Jurkat, Clone E6-1 (cell line): ENCODE measurements at places on chromosomes 3 and 15.

GRCh38 chr15:101389362-101389761, 94.3 kb upstream of the SNRPA1 start:
- no peak for DNase-seq

GRCh38 chr15:79932447-79932846, 35.6 kb upstream of the MTHFS start:
- no peak for DNase-seq

DNA sequence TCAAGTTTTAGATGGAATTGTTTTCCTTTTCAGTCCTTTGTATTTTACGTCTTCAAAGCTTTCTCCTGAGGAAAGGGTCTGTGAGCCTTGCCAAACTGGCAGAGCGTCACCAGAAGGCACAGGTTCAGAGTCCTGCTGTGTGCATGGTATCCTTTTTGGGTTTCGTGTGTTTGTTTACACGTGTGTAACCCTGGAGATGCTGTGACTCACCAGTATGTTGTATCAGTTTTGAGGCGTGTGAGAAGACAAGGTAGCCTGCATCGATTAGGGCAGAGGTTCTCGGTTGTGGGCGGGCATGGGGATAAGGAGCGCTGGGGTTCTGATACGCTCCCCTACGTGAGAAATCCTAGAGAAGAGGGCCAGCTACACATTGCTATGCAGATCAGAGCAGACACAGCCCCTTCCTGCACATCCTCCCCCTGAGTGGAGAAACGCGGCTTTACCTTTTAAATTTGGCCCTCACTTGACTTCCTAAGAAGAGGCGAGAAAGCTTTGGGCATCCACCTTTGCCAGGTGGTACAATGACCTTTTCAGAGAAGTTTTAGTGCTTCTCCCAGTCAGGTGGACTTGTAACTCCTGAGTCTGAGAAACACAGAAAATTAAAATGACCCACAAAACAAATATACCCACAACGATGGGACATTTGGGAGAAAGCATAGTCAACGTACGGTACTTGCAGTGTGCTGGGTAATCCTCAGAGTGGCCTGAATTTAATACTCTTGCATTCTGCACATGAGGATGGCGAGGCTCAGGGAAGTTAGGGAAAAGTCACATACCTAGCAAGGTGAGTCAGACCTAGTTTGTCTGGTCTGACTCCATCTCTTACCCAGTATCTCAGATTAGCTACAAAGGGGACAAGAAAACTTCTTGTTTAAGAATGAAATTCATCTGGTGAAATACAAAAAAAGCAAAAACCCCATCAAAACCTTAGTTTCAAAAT, 38.1 kb downstream of the TRAK1 start:
- DNase-seq, result no peak

DNA sequence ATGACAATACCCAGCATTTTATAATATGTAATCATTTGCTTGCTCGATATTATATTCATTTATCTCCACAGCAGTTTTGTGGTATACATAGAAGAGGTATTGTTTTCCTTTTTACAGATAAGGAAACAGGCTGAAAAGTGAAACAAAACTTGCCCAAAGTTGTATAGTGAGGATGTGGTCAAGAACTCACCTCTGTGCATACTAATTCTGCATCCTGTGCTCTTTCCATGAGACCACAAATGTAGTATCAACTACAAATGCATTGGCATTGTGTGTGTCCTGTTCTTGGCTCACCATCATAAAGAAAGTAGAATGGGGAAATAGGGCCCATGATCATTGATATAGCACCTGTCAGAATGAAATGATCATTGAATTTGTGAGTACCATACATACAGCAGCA, 167.3 kb downstream of the NECTIN3 start:
- DNase-seq, result peak; percentile 87

GRCh38 chr15:74141591-74141990, 11.2 kb downstream of the ISLR2 start:
- no peak for DNase-seq

DNA sequence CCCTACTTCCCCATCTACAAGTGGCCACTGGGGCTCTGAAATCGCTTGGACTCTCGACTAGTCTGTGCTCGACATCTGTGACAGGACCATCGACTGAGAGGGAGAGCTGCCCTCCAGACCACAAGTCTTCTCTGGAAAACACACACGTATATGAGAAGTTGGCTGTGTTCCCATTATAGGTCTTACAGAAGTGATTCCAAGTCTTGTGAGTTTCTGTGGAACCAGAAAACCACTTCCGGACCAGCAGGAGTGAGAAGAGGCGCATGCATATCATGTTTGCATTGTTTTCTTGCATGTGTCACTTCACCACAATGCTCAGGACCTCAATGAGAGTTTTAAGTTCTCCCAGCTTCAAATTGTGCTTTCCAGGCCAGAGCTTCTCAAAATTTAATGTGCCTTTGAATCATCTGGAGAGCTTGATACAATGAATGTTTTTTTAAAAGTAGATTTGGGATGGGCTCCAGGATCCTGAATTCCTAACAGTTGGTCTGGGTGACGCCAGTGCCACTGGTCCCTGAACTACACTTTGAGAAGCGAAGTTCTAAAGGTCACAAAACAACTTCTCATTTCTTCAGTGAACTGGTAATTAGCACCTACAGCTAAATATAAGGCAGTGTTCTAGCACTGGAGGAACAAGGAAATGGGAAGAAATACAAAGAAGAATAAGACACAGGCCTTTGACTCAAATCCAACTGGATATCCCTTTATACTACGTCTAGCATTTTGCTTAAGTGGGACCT, 15.7 kb downstream of the LIPC start:
- peak; percentile 76 for DNase-seq

GRCh38 chr15:75721923-75722870, 9.5 kb upstream of the CSPG4 start:
- no peak for DNase-seq

DNA sequence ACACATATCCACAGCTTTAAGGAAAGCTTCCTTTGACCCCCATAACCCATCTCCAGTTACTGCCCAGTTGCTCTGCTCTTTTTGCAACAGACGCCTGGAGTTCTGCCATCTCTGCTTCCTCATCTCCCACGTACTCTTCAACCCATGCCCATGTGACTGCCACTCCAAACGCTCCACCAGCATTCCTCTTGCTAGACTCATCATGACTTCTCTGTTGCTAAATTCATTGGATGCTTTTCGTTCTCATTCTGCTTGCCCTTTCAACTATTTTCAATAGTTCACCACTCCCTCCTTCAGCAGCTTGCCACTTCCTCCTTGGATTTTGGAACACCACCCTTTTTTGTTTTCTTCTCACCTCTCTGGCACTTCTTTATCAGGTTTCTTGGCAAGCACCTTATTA, 2.7 kb upstream of the KNSTRN start:
- no peak for DNase-seq

- no peak for DNase-seq
Observed at GRCh38 chr3:11818033-11818432, 28.7 kb downstream of the TAMM41 start.

DNA sequence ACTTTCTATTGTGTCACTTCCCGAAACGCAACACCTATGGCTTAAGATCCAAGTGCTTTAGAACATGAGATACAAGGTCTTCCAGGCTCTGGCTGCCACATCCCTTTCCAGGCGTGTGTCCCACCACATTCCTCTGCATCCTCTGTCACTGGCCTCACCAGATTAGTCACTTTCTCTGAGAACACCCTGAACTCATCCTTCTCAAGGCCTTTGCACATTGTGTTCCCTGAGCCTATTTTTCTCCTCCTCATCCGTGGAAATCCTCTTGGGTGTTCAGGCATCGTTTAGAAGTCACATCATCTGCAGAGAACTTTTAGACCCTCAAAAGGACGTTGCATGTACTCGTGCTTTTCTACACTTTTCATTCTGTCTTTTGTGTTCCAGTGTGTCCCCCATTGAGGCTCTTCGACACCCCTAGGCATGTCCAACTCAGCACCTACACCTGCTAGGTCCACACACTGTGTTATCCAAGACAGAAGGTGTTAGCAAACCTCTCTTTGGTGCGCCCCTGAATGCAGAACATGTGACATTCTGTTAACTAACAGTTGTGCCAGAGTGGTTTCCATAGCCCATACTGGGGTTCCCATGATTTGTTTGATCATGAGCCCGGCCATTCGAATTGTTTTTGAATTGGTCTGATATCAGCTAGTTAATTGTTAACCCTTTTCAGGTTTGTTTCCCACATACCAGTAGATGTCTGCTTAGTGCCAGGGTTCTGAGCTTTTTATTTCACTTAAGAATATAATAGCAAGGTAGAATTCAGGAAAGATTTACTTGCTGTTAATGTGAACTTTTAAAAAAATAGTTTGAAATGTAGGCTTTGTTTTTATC, 67.2 kb downstream of the LPP start:
- DNase-seq, result no peak

DNA sequence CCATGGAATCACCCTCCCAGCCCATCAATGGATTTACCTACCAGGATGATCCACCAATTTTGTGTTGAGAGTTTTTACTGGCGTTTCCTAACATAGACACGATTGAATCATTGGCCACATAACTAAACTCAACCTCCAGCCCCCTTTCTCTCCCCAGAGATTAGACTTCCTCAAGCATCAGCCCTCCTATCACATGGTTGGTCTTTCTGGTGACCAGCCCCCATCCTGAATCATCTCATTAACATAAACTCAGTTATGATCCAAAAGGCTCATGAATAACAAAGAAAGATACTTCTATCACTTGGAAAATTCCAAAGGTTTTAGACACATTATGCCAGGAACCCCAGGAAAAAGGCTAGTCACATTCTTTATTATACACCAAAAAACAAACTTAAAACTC, 21.2 kb downstream of the PRKAR2A start:
- DNase-seq, result no peak

- DNase-seq, result peak; percentile 38
Observed at GRCh38 chr3:48151058-48151806, 37.0 kb downstream of the CDC25A start.

DNA sequence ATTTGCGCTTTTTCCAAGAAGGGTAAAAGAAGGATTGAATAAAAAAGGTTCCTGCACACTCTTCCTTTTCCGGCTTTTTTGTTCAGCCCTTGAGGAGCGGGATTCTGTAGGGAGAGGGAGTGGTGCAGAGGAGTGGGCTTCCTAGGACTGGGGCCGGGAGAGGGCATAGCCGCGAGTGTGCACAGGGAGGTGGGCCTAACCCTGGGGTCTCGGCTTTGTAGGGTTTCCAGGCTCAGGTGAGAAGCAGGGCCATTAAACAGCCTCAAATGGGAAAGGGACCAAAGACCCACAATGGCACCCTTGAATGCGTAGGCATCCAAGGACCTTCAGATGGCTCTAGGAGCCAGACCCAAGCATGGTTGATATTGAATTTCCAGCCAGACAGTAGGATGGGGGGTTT, 35.4 kb upstream of the RAB6B start:
- DNase-seq, result no peak

- no peak for DNase-seq
Observed at GRCh38 chr3:136377508-136377907, 127.4 kb downstream of the PCCB start.

DNA sequence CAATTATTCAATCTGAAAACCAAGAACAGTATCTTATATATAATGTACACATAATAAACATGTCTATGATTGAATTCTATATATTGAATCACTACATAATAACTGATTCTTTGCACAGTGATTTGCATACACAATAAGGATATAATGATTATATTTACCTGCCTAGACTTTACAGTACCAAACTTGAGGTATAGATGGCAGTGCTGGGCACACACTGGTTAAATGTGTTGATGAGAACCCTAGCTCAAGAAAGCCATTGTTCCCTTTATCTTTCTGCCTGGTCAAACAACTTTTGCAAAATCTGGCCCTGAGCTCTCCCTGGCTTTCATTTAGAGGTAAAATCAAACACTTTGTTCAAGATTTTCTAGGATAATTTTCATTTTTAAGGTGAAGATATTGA, 697.7 kb downstream of the TUSC7 start:
- peak; percentile 0 for DNase-seq

DNA sequence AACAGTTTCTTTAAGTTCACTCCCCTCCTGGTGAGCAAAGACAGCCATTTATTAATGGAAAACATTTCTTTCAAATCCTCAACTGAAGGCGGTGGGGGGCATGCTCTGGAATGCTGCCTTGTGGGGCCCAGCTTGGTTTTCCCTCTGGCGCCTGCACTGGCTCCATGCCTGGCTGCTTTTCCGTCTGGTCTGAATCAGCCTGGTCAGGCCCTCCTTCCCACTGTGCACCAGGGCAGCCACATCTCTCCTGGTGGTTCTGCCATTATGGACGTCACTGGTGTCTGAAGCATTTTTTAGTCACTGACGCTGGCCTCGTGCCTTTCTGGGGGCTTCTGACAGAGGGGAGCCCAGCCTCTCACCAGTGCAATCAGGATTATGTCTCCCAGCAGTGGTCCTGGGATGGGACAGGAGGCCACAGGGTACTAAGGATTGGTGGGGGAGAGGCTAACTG, 57.6 kb upstream of the APEH start:
- no peak for DNase-seq

DNA sequence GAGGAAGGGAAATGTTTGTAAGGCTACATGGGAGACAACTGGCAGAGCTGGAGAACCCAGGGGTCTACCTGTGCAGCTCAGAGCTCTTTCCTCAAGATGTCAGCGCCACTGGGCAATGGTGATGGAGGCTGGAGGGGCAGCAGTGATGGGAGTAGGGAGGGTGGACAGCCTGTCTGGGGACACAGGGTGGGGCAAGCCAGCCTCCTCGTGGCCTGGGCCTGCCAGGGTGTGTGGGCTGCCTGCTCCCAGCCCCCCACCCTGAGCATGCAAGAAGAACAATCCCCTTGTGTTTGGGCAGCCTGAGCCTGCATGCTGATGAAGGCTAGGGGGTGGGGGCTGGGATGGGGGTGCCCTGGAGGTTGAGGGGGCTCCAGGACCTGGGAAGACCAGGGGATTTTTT, 1.2 kb downstream of the PCBP4 start:
- no peak for DNase-seq

DNA sequence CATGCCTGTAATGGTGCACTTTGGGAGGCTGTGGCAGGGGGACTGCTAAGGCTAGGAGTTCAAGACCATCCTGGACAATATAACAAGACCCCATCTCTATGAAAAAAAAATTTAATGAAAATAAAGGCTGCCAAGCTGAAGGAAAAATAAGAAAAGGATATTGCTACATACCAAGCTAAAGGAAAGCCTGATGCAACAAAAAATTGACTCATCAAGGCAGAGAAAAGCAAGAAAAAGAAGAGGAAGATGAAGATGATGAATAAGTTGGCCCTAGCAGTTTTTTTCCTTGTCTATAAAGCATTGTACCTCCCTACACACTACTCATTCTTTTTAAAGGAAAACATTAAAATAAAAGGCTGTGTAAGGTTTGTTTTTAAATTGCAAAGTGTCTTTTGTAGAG, 441.9 kb upstream of the MDFIC2 start:
- no peak for DNase-seq

DNA sequence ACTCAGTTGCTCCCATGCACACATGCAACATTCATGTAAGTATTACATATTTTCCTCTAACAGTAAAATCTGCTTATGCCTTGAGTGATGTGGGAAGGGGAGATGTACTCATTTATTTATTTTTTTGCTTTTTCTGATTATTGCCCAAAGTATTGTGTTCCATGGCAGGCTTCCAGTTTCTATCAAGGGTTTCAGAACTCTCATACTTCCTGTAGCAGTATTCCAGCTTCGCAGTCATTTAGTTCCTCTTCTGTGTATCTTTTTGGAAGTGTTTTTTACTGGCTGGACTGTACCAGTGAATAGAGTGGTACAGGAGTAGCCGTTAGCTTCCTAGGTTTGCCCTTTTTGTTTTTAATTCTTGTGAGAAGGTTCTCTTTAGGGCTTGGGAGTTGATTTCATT, 26.9 kb downstream of the RAB11A start:
- no peak for DNase-seq

- peak; percentile 26 for DNase-seq
Observed at GRCh38 chr3:170584585-170585007, 1.3 kb downstream of the SLC7A14 start.
